ENCODE measurements at places on chromosomes 13 and 19. TPM values are rescaled to one million over a fixed set of nuclear protein-coding genes. Genes with fewer than 3 reads are reported as not detected.

DNA sequence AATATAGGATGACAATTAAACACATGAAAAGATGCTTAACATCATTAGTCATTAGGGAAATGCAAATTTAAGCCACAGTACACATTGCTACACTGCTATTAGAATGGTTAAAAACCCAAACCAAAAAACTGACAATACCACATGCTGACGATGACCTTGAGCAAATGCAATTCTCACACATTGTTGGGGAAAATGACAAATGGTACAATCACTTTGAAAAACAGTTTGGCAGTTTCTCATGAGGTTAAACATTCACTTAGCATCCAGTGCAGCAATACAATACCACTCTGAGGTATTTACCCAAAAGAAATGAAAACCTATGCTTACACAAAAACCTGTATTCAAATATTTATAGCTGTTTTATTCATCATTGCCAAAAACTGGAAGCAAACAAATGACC is 11.3 kb downstream of the FLT3 start:
- DNase-seq = no peak

DNA sequence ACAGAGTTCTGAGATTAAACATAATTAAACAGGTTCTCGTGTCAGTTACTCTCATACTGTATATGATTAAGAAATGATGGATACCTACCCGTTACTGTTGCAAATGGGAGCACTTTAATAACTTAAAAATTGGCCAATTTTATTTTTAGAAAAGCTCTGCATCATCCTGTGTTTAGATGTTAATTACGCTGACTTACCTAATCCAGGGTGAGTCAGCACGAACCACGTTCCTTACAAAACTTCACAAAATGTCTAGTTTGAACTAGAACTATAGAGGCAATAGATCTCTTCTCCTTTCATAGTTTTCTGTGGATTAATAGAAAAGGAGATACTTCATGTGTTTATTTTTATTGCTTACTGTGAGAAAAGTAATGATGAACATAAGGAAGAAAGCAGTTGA is 363.9 kb downstream of the MYO16 start:
- DNase-seq = no peak

GRCh38 chr19:3642987-3643673 is 16.5 kb upstream of the CACTIN start:
- DNase-seq = no peak

- no peak for DNase-seq
Observed at GRCh38 chr13:71613066-71613745, 253.8 kb downstream of the DACH1 start.

NOTCH3 gene
- 123 TPM for polyA plus RNA-seq

CEACAM16 gene
- not detected for polyA plus RNA-seq
